ENCODE measurements at places on chromosomes 4 and X.

- DNase-seq: no peak
Measured at GRCh38 chrX:39399387-39399786, 598.1 kb downstream of the MID1IP1 start.

DNA sequence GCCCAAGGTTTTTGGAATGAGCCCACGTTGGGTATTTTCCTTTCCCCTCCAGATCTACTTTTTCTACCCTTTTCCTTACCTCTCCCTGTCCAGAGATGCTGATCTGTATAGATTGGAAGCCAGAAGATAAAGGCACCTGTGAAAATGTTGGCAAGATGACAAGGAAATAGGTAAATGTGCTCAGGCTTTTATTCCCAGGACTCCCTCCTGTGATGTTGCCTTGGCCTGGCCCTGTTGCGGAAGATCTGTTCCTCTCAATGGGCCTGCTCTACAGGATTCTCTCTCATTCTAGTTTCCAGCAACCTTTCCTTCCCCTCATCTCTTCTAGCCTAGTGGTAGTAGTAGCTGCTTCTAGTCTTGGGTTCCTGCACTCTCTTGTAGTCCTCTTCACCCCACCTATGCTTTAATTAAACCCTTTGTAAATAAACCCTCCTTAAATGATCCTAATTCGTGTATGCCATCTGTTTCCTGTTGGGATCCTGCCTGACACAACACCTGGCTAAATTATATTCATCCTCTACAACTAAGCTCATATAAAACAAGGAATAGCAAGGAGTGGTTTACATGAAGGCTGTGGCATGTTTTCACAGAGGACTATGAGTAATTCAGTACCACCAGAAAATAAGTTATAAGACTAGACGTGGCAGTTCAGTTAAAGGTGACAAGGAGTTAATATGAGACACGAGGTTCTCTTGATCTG, 95.7 kb upstream of the MAOA start:
- no peak for DNase-seq

DNA sequence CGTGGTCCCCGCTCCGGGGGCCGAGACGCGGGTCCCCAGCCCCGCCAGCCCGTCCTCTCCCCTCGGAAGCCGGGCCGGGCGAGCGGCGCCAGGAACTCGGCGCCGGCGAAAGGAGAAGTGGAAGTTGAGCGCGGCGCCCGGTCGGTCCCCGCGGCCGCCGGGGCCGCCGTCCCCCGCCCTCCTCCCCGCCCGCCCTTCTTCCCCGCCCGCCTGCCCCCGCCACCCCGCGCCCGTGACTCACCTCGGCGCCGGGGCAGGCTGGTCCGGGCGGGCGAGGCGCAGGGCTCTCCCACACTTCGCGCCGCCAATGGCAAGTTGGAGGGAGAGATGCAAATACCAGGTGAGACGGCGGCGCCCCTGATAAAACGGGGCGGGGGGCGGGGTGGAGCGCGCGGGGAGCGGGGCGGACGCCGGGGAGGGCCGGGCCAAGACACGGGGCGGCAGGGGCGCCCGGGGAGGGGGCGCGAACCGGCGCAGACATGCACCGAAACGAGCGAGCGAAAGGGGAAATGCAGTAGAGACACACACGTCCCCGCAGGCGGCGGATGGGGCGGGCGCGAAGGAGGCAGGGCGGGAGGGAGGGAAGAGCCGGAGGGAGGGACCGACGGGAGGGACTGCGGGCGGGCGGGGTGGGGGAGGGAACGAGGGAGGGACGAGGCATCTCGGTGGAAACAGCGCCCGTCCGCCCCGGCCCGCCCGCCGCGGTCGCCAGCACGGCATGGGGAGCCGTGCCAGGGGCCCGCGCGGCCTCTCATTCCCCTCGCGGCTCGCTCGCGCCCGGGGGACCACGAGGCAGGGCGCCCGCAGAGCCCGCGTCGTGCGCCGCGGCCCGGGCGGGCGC, at the start of gene ELF4:
TSS of gene ELF4 (minus strand) at position 119 of the 841 bp plus-strand sequence. CDS start 29,167 bp downstream, outside the sequence.
- peak; percentile 32 for DNase-seq

DNA sequence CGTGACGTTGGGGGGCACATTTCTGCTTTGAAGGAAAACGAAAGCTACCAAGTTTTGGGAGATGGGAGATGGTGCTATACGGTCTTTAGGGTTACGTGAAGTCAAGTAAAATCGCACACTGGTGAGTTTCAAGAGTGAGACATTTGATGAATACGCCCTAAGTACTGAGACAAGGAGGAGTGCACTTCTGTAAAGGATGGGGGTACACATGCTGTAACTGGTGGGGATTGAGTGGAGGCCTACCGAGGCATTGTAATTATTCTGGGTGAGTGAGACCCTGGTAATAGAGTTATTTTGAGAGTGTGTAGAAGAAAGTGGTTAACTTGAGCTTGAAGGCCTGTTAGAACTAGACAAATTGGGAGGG, 536 bp downstream of the SH3BGRL start:
- no peak for DNase-seq

DNA sequence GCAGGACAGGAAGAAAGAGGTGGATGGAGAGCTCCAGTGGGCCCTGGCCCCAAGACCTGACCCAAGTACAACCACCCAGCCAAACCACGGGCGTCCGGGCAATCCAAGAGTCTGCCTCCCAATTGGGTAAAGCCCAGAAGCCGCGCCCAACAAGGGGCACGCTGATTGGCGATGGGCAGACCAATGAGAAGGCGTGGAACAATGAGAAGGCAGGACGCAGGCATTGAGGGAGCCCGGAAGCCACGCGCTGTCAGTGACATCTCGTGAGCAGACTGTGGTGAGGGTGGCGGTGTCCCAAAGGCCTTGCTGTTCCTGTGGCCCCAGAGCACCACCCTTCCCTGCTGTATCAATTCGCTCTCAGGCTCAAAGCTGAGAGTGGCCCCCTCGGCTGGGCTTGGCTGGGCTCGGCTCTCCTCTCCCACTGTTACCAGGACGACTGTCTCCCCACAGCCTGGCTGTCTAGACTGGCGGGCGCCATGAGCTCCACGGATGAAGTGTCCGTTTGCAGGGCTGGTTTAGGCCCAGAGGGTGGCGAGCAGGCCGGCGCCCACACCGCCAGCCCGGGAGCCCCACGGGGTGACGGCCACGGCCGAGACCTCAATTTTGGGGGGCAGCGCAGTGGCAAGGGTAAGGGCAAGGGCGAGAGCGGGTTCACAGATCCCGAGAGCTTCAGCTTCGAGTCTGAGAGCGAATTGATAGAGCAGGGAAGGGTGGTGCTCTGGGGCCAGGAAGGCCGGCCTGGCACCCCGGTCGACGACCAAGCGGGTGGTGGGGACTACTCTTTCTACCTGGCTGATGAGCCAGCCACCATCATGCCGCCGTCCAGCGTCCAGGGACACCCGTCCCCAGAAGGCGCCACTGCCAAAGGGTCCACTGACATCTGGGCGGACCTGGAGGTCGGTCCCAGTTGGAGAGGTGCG, at the start of gene LOC101059915:
TSS of gene LOC101059915 (plus strand) at position 219 of the 920 bp plus-strand sequence.
- no peak for DNase-seq

DNA sequence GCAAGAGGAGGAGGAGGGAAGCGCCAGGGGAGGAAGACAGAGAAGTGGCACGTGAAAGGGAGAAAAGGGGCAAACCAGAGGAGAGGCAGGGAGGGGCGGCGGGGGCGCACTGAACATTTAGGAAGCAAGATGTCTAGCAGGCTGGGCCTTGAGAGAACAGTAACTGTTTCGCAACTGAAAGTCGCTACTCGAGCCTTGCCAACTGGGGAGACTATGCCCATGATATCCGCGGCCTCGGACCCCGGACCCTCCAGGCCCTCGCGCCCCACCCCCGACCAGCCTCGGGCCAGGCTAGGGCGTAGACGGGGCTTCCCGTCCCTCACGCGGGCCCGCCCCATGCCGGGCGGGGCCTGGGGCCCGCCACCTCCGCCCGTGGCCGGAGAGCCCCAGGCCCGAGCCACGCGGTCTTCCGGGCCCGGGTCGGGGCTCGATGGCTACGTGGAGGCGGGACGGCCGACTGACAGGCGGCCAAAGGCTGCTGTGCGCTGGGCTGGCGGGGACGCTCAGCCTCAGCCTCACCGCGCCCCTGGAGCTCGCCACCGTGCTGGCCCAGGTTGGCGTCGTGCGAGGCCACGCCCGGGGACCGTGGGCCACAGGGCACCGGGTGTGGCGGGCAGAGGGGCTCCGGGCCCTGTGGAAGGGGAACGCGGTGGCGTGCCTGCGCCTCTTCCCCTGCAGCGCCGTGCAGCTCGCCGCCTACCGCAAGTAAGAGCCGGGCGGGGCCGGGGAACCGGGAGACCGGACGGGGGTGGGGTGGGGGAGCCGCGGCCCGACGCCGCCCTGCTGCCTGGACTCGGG, at the start of gene SLC25A43:
TSS of gene SLC25A43 (plus strand) at position 363 of the 798 bp plus-strand sequence. CDS start at position 431, 68 bp downstream.
- no peak for DNase-seq

Data from hematopoietic multipotent progenitor cell treated with erythropoietin and hydrocortisone succinate and interleukin-3 and kit ligand, for 17 days (in vitro differentiated cells).